ENCODE measurements at places on chromosomes 13 and 19.

DNA sequence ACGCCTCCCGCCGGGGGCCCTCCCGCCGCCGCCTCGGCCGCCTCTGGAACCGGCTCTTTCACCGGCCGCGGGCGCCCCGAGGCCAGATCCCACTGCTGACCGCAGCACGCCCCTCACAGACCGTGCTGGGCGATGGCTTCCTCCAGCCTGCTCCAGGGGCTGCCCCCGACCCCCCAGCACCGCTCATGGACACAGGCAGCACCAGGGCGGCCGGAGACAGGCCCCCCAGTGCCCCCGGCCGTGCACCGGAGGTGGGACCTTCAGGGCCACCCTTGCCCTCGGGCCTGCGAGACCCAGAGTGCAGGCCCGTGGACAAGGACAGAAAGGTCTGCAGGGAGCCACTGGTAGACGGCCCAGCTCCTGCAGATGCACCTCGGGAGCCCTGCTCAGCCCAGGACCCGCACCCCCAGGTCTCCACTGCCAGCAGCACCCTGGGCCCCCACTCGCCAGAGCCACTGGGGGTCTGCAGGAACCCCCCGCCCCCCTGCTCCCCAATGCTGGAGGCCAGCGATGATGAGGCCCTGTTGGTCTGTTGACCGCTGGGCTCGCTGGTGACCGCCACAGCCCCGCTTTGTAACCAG, 13.0 kb downstream of the LRP3 start:
- no peak for DNase-seq

DNA sequence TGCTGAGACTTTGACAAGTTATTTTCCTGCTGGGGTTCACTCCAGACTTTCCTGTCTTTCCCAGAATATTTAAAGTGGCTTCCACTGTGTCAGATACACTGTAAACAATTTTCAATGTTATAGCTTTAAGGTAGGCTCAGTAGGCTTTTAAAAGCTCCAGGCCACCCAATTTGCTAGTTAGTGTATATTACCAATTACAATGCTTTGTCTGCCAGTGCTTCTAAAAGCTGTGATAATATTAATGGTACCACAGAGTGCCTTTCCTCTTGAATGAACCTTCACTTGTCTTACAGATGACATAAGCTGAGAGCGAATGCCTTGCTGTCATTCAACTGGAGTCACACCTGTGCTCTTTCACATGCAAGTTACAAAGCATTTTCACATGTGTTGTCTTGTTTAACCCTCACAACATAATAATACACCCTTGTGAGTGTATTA, 239.7 kb upstream of the HTR2A start:
- no peak for DNase-seq

- DNase-seq = no peak
Measured at GRCh38 chr13:73290844-73291243, 232.0 kb downstream of the KLF5 start.

DNA sequence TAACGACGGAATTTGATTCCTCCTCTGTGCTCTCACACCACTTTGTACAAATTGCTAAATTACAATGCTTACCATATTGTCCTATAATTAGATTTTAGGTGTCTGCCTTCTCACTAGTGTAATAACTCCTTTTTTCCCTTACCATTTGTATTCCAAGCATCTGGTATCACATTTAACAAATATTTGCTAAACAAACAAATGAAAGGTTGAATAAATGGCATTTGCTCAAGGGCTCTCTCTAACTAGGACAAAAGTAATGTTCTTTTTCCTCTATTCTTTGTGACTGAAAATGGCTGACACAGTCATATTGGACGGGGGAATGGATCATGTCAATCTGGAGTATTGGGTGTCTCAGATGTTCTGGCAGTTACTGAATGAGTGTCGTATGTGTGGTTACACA, 99.7 kb downstream of the ENOX1 start:
- no peak for DNase-seq

DNA sequence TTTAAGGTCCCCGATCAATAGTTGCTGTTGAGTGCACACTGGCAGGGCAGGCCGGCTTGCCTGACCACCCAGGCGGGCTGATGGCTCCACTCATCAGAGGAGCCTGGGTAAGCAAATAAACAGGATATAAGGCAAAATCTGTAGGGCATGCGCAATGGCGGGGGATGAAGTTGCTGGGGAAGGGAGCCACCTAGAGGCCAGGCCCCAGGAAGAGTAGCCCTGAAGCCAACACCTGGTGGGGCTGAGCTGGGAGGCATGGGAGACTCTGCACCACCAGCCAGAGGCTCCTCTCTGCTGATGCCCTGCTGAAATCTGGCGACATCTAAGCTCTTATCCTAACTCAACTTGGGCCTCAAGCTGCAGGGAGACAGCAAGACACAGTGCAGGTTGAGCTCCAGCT, 324.3 kb downstream of the ZNF536 start:
- DNase-seq = no peak

DNA sequence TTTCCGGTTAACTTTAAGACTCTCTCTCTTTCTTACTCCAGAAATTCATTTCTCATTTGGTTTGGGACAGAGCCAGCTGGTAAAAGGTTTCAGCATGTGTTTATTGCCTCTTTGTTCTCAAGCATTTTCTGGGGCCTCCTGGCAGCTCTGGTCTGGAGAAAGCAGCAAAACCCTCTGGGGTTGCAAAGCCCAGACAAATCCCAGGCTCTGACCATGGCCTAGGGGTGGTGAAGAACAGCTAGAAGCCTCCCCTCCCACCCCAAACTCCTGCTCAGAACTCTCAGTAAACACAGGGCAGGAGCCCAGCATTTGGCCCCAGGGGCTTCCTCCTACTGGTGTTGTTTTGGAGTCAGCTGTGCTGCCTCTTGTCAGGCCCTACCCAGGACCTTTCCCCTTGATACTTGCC, 124.2 kb upstream of the SERP2 start:
- no peak for DNase-seq

DNA sequence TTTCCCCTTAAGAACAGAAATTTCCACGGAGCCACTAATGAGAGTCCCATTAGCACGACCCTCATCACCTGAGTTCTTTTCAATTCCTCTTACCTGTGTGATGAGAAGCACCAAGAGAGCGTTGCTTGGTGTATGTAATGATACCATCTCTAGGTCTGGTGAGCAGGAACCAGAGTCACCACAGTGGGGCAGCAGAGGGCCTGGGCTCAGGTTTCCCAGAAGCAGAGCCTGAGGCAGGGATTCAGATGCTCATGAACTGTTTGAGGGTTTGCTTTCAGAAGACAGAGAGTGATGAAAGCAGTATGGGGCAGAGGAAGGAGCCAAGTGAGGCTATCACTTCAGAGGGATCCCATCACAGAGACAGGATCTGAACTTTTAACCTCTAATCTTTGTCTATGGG, 3.1 kb upstream of the PTPRH start:
- no peak for DNase-seq

- DNase-seq = no peak
Measured at GRCh38 chr13:59750860-59751259, 412.9 kb downstream of the DIAPH3 start.

DNA sequence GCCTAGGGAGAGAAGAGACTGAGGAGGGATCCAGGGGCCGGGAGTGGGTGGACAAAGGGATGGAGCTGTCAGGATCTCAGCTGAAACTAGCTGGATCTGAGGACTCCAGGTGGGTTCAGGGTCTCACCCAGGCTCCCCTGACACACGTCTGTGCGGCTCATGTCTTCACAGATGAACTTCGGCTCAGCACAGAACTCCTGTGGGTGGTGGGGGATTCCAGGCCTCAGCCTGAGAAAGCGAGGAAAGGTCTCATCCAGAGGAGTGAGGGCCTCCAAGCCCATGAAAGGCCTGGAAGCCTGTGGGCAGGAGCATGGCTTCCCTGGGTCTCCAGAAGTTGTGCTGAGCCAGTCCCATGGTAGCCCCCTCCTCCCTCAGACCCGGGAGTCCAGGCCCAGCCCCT, 1.4 kb downstream of the CAPN12 start:
- DNase-seq = no peak

- no peak for DNase-seq
Measured at GRCh38 chr13:21310220-21310619, 133.8 kb downstream of the MRPL57 start.

- no peak for DNase-seq
Measured at GRCh38 chr19:42683917-42684513, 56.3 kb downstream of the PSG3 start.

DNA sequence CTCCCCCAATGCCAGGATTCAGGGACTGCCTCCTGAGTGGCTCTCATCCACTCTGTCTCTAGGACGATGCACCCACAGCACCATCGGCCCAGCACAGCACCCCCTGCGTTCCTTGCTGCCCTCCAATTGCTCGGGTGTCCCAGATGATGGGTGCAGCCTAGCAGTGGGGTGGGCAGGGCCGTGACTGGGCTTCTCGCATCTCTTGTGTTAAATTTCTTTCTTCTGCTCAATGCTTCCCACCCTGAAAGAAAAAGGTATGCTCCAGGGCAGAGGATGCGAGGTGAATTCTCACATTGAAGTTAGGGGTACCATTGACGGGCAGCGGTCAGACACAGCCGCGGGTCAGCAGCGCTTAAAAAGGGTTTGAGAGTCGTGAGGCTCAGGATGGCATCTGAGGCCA, 232.4 kb upstream of the SGCG start:
- DNase-seq = no peak

DNA sequence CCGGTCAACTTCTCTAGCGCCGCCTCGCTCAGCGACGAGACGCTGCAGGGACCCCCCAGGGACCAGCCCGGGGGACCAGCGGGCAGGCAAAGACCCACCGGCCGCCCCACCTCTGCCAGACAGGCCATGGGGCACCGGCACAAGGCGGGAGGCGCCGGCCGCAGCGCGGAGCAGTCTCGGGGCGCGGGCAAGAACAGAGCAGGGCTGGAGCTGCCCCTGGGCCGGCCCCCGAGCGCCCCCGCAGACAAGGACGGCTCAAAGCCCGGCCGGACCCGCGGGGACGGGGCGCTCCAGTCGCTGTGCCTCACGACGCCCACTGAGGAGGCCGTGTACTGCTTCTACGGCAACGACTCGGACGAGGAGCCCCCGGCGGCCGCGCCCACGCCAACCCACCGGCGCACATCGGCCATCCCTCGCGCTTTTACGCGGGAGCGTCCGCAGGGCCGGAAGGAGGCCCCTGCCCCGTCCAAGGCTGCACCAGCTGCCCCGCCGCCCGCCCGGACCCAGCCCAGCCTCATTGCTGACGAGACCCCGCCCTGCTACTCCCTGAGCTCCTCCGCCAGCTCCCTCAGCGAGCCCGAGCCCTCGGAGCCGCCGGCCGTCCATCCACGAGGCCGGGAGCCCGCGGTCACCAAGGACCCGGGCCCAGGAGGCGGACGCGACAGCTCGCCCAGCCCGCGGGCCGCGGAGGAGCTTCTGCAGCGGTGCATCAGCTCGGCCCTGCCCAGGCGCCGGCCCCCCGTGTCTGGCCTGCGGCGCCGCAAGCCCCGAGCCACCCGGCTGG, 11.3 kb downstream of the C19orf25 start:
- DNase-seq = no peak

DNA sequence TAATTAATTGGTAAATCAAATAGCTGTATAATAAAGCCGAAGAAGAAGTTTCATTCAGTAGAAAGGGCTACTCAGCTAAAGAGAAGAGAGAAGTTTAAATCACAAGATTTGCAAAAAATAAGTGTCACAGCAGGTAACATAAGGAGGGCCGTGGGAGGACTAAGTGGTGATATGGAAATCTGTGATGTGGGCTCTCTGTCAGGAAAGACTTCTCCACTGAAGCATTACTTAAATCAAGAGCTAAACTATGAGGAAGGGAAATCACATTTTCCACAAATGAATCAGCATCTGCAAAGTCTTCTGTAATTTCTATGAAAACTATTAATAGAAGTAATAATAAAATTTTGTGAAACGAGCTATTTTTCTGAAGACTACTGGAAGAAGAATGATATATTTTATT, 153.8 kb downstream of the PCDH9 start:
- DNase-seq = no peak

DNA sequence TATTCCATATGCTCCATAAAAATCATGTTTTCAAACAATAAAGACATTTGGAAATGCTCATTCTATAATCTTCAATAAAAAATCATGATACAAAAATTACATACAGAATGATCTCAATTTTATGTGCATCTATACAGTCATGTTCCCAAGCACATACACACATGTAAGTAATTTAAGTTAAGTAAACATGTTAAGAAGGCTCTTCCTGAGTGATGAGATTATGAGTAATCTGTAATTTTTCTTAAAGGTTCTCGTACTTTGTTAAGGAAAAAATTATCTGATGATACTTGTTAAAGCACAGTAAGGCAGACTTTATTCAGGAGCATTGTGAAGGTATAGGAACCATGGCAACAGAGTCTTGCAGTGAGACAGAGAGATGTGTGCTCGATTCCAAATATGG, 30.0 kb upstream of the DLEU7 start:
- DNase-seq = no peak

DNA sequence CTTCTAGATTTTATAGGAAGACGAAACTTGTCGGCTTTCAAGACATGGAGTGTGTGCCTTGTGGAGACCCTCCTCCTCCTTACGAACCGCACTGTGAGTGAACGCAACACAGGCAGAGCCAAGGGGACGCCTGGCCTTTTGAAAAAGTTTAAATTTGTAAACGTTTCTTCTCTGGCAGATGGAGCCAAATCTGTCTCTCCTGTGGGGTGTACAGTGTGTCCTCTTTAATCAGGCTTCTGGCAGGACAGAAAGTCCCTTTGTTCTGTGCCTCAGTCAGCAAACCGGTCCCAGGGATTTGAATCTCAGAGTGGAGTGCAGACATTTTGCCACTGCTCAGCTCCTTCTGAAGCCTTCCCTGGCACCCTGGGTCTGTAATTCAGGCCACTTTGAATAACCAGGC, 56.5 kb downstream of the TNFRSF19 start:
- DNase-seq = no peak

DNA sequence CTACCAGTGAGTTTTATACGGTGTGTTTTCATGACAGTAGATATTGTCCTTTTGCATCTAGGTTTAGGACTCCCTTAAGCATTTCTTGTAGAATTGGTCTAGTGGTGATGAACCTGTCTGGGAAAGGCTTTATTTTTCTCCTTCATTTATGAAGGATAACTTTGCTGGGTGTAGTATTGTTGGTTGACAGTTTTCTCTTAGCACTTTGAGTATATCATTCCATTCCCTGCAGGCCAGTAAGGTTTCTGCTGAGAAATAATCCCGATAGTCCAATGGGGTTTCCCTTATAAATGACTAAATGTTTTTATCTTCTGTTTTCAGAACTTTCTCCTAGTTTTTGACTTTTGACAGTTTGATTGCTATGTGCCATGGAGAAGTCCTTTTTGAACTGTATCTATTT, 57.2 kb downstream of the DNAJC3 start:
- DNase-seq = no peak

- no peak for DNase-seq
Measured at GRCh38 chr13:43229506-43229905, 206.1 kb downstream of the DNAJC15 start.

DNA sequence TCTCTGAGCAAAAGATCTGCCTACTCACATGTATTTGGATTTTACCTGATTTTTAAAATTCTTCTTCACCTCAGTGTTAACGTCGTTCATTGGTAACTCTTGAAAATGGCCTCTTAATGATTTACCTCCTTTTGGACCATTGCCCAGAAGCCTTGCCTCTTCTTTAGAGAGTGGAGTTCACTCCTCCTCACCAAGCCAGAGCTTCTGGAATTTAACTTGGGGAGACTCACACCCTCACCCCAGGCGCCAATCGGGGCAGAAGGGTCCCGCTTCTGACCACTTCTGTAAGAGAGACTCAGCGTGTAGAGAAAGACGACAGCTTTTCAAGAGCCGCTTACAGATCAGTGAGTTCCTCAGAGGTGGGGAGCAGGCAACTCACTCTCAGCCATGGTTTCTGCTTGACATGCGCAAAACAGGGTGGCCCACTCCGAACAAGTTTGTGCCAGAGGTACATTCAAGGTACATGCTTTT, 2.7 kb downstream of the PNMA8C start:
- DNase-seq = no peak

- no peak for DNase-seq
Measured at GRCh38 chr13:112770504-112770903, 80.7 kb downstream of the ATP11A start.
